Fibroblast of skin of scalp (primary cell): ENCODE measurements at places on chromosomes 12 and 14.

GRCh38 chr14:73295198-73295796 lies 58.0 kb downstream of the PAPLN start:
- DNase-seq: peak; percentile 42

DNA sequence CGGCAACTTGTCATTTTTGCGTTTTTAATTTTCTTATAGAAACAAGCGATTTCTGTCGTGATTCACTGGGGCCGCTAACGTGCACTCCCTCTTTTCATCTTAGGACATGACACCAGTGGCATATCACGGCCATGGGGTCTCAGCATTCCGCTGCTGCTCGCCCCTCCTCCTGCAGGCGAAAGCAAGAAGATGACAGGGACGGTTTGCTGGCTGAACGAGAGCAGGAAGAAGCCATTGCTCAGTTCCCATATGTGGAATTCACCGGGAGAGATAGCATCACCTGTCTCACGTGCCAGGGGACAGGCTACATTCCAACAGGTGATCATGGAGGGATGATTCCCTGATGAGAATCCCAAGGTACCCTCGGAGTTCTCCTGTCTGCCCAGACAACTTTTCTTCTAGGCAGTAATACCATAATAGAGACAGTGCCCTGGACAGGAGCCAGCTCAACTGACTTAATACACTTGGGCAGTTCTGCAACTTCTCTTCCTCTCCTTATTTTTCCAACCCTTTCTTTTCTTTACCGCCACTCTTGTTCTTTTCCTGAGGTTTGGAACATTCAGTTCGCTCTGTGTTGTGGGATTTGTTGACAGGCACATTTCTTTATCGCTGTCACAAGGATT lies 821 bp downstream of the TMEM106C start:
- no peak for DNase-seq

GRCh38 chr12:129269756-129270495 lies 416.6 kb downstream of the GLT1D1 start:
- DNase-seq: no peak

- DNase-seq: peak; percentile 89
These were observed 23.2 kb downstream of the PLXNC1 start for GRCh38 chr12:94171595-94171930.

DNA sequence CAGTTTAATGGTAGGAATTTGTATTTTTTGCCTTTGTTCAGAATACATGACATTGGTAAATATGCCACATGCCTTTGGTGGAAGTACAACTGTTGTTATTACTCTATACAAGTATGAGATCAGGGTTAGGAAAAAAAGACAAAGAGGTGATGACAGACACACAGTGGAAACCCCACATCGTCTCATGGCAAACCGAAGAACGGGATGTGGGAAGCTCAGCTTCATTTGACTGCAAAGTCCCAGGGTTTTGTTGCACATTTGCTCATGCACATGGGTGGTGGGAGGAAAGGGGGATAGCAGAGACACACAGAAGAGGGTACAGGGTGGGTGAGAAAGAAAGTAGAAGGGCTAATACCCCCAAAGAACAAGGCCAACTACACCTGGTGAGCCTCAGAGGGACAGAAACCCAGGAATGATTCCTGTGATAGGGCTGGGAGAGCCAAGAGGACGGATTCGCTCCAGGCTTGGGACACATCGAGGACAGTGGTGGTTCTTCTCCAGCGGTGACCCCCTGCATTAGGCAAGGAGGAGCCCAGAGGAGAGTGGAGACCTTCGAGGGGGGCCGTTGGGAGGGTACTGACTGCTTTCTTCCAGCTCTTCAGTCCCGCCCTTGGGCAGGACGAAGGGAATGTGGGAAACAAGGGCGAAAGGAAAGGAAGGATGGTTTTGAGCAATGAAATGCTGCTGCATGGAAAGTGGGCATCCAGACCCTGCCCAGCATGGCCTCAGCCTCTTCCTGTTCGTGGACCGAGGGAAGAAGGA lies 8.1 kb downstream of the VAMP1 start:
- no peak for DNase-seq

DNA sequence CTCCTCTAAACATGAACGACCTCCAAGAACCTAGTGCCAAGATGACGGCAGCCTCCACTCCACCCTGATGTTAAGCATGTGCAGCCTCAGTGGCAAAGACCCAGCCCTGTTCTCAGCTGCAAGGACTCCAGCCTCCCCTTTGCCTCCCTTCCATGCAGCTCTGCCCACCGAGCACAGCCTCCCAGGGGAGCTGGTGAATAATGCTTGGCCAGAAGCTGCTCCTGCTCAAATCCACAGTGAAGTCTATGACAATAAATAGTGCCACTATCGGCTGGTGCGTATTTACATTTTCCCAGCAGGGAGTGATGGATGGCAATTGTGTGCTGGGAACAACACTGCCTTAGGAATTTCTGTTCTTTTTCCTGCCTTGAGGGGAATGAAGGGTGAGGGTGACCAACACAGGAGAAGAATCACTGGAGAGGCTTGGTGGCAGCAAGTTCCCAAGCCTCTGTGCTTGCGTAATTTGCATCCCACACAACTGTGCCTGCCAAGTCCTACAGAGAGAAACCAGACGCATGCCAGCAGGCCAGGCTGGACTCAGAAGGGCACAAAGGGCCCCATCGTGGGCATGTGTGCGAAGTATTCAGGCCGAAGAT lies 29.9 kb upstream of the TC2N start:
- DNase-seq: peak; percentile 55

DNA sequence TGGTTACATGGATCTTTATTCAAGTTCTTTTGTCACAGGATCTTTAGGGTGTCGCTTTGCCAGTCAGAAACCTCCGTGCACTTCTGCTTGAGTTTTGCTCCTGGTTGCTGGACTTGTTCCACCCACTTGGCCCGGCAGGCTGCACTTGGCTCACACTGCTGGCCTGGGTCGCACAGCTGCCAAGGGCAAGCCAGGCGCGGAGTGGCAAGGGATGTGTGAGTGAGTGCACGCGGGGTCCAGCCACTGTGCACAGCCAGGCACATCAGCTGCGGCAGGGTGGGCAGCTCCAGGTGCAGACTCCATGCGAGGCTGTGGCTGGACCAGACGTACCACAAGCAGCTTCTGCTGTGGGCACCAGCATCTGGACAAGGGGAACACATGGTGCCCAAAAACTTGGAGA lies 76.6 kb downstream of the DERA start:
- no peak for DNase-seq

- no peak for DNase-seq
These were observed 172.8 kb upstream of the PLEKHG7 start for GRCh38 chr12:92529944-92530343.

DNA sequence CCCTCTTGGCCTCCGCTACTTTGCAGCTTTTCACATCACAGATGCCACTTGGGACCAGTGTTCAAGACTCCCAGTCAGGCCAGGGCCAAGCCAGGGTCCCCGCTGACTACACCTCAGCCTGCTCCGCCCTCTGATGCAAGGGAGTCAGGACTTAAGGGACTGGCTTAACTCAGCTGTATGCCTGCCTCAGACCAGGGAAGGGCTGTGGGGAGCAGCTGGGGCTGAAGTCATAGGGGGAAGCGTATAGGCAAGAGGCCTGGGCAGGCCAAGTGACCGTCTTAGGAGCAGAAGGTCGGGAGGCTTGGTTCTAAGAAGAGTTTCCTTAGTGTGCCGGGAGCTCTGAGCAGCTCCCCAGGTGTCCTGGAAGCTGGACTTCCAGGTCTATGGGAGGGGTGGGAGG lies 21.9 kb downstream of the KDM2B start:
- no peak for DNase-seq

DNA sequence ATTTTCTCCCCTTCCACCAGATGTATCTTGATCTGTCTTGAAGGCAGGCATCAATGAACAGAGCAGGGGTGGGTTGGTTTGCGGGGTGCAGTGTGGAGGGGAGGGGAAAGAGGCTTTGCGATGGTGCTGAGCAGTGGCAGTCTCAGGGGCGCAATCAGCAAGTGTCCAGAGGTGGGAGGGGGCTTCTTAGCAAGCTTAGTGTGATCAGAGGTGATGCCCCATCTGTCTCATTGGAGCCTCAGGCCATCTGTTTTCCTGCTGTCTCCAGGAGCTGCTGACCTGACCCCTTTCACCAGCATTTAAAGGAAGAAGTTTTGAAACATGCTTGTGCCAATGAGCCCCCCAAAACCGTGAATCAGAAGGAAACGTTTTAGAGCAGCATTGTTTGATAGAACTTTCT lies 187.7 kb upstream of the LHX5 start:
- DNase-seq: no peak

GRCh38 chr12:45666396-45666795 lies 63.1 kb upstream of the ARID2 start:
- no peak for DNase-seq

DNA sequence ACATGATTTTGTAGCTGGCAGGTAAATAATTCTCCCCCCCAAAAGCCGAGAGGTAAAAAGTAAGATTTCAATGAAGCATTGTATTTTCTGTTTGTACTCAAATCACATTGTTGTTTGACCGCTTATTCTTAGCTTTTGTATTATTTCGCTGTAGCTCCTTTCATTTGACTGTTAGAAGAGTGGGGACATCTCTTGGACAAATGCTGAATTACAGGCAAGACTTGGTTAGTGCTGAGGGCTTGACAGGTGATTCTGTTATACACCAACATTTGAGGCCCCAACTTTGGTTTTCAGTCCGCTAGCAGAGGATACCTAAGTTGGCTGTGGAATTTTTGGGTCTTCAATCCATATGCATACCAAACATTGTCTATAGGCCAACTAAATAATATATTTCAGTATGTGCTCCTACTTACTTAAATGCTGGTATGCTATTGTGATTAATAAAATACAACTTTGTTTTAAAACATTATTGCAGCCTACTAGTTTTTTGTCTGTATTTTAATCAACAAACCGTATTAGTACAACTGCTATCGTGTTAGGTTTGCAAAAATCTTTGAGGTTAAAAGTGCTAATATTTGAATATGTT lies 102.2 kb downstream of the ERC1 start:
- peak; percentile 61 for DNase-seq

- DNase-seq: no peak
These were observed 34.0 kb downstream of the ERO1A start for GRCh38 chr14:52661314-52661713.

- no peak for DNase-seq
These were observed 120.9 kb upstream of the CAND1 start for GRCh38 chr12:67148265-67148664.

DNA sequence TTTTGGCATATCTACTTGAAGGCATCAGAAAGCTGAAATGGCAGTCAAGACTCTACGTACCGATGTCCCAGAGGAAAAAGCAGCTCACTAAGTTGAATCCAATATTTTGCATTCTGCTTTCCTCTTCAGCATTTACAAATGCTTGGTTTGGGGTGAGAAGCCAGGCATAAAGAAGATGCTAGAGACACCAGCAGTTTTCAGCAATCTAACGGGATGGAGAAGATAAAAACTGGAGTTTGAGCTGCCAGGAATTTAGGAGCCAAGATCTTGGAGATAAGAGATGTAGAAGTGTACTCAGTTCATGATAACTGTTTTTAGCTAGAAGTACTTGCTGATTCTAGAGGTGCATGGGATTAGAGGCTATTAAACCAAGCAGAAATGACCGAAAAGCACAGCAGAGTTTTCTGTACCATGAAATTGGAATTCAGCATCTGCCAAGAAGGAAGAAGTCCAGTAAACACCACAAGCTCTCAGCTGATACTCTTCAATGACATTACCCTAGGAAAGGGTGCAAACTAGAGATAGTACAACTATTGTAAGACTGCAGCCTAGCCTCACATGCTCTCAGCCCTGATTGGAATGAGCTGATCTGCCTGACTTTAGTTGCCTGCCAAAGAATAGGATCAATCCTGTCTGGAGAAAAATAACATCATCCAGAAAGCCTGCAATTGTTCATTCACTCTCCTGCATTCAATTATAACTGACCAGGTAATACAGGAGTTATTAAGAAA lies 7.4 kb upstream of the ALDH1L2 start:
- no peak for DNase-seq

- no peak for DNase-seq
These were observed 92.3 kb upstream of the LMNTD1 start for GRCh38 chr12:25645427-25645826.

DNA sequence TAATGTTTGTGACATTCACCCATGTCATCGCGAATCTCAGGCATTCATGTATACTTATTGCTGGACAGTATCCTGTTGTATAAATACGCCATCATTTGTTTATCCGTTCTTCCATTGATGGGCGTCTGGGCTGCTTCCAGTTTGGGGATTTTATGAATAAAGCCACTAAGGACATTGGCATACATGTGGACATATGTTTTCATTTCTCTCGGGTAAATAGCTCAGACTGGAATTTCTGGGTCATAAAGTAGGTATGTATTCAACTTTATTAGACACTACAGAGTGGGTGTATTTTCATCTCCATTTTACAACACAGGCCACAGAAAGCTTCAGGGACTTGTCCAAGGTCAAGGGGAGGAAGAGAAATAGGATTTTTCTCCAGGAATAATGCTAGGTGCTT lies 48.9 kb downstream of the HRK start:
- DNase-seq: no peak

GRCh38 chr12:19891936-19892591 lies 452.8 kb downstream of the AEBP2 start:
- DNase-seq: peak; percentile 75

DNA sequence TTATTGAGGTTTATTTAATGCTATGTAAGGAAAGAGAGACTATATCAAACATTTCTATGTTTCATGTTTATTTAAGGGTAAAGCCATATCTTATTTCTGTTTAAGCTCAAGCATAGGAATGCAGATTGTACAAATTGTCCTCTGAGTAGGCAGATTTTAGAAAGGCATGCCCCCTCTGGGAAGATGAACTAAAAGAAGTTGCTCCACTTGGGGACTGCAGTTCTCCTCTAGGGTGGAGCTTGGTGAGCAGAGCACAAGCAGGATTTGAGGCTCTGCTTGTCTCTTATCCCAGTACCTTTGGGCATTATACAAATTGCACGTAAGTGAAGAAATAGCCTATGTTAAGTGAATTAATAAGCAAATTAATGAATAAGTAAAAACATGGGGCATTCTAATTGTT lies 96.2 kb upstream of the PDE3A start:
- DNase-seq: peak; percentile 19
